ENCODE measurements at places on chromosomes 11 and 22.

DNA sequence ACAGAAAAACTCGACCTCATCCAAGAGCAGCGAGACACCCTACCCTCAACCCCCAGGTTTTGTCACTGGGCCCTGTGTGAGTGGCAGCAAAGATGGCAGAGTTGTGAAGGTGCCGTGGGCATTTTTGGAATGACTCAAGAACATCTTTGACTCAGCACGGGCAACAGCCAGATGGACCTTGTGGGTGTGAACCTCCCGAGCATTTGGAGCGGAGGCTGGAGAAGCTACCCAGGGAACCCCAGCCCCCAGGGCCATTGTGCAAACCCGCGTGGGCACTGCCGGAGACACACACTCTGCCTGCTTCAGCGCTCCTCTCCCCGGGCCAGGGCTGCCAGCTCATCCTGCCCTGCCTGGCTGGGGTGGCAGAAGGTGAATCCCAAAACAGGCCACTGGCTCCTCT is 66.1 kb downstream of the PANX1 start:
- no peak for DNase-seq

- DNase-seq = no peak
These were observed 20.3 kb upstream of the TH start for GRCh38 chr11:2191883-2192282.

GRCh38 chr11:77200351-77201268 is 72.6 kb downstream of the MYO7A start:
- DNase-seq = no peak

DNA sequence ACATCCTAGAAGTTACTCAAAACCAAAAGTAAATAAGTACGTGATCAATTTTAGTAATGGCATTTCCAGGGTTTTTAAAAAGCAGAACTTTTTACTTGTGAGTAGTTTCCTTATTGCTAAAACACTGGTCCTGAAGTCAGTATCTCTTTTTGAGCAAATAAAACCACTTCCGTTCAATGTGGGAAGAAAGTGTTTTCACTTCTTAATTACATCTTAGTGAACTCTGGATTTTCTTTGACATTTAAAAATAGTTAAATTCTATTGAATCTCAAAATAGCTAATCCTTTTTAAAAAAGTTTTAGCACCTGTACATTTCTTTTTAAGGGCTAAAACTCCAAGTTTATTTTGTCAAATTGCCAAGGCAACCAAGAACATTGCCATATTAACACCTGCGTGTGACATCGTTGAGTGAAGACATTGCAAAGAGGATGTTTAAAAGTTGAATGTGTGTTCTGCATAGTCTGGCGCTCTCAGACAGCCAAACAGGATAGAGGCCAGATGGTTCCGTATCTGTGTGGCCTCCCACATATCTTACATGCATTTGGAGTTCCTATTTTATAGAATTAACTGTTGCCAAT is 17.2 kb upstream of the OR5B21 start:
- DNase-seq = no peak

GRCh38 chr11:57069942-57070341 is 81.2 kb downstream of the OR5AK2 start:
- no peak for DNase-seq

DNA sequence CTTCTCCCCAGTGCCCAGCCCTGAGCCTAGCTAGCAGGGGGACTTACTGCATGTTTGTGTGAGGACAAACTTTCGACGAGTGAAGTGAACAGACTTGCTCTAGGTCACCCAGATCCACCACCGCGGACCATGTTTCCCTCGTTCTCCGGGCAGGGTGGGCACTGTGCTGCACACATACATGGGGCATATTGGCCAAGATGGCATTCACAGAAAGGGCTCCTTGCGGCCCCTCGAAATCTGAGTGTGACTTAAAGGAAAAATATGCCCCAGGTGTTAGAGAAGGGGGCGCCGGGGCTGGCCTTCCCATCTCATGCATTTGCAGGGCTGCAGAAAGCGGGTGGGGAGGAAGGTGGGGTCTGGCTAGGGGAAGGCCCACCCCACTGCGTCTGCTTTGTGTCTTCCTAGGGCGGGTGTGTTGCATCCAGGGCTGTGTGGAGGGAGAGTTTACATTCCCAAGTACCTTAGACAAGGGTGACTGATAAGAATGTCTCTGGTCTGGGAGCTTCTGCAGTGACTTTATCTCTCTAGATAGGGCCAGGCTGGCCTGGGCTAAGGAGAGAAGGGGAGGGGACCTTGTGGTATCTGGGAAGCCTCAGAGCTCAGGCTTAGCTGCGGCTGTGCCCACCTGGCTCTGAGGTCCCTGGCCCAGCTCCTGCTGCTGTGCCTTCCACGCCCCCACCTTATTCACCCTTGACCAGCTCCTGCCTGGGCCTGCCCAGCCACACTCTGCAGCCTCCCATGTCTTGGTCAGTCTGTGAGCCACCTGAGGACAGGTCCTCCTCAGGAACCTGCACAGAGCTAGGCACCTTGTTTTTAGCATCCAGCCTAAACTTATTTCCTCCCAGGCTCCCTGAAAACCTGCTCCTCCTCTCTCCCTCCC is 45.8 kb downstream of the LRRC32 start:
- no peak for DNase-seq

DNA sequence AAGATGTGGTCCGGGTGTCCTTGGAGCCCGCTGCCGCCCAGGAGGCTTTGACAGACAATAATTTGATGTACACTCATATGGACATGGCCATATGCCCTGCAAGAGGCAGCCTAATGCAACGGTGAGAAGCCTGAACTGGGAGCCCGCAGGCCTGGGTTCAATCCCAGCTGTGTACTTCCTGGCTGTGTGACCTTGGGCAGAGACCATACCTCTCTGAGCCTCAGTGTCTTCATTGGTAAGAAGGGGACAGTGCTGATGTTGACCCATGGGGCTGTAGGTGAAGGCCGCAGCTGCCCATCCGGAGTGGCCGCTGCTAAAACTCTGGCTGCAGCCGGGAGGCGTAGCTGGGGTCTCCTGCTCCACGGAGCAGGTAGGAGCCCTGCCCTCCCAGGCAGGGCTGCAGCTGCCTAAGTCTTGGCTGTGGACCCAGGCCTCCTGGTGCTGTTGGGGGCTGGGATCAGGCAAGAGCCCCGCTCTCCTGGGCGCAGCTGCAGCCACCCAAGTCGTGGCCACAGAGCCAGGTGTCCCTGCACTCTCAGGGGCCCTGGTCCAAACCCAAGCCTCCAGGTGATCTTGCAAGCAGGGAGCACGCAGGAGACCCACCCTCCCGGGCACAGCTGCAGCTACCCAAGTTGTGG is 8.9 kb downstream of the IL2RB start:
- no peak for DNase-seq

GRCh38 chr22:26485806-26486390 is 2.2 kb downstream of the SRRD start:
- DNase-seq = no peak

DNA sequence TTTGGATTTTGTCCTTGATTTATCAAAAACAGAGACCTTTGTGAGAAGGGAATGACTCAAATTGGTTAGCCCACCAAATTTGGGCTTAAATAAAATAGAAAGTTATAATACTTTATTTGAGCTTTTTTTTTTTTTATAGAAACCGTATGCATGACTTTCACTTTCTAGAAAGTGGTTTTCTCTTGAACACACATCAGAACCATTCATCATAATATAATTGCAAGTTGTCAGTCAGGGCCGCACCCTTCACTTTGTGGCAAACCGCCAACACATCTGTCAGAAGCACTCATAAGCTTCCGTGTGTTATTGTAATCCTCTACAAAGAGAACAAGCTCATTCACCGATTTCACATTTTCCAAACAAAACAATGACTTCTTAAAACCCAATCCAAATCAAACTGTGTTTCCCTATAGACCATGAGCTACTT is 76.1 kb downstream of the SOX6 start:
- no peak for DNase-seq

DNA sequence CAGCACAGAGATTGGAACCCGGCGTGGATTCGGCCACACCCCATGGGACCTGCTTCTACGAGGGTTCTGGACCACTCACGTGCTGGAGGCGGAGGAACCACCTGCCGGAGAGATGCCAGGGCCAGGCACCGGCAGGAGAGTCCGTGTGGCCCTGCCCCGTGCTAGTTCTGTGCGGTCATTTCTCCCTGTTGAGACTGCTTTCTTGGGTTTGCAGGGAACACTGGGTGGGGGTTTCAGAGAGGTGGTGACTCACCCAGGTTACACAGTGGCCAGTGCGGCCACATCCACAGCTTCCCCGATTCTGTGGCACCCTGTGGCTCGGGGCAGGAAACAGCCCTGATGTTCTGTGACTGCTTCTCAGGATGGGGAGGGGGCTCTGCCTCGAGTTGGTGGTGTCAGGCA is 3.6 kb upstream of the PHLDA2 start:
- DNase-seq = peak; percentile 62

GRCh38 chr11:103682318-103683184 is 353.9 kb upstream of the DDI1 start:
- DNase-seq = peak; percentile 17

GRCh38 chr11:61778920-61779650 is 13.3 kb downstream of the TMEM258 start:
- no peak for DNase-seq

DNA sequence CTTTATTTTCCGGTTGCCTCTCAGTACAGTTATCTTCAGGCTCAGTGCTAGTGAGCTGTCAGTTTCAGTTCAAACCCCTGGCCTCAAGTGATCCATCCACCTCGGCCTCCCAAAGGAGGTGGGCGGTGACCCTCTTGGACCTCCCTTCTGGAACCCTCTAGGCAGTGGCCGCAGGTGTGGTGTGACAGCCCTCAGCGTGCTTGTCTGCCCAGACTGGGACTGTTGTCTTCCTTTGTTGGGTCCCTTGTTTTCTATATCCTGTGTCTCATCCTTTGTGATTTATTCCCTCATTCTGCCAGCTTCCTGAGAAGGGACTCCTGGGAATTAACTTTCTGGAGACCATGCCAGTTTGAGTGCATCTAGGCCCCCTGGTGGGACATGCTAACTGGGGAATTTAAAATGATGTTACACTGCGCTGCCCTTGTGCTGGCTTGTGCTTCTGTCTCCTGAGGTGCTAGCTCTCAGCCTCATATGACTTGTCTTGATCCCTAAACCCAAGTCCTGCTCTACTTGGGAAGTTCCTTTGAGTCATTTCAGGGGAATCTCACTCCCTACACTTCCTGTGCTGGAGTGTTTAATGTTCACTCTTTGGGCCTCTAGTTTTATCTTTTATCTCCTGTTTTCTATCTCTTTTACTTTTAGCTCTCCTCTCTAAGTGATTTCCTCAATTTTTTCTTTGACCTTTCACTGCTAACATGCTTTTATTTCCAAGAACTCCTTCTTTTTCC is 19.4 kb downstream of the MED15 start:
- no peak for DNase-seq

GRCh38 chr11:128213461-128213860 is 373.9 kb downstream of the ETS1 start:
- DNase-seq = no peak

GRCh38 chr11:70212227-70212811 is 9.2 kb downstream of the FADD start:
- no peak for DNase-seq

GRCh38 chr11:104973616-104974015 is 5.2 kb upstream of the CASP4 start:
- no peak for DNase-seq

DNA sequence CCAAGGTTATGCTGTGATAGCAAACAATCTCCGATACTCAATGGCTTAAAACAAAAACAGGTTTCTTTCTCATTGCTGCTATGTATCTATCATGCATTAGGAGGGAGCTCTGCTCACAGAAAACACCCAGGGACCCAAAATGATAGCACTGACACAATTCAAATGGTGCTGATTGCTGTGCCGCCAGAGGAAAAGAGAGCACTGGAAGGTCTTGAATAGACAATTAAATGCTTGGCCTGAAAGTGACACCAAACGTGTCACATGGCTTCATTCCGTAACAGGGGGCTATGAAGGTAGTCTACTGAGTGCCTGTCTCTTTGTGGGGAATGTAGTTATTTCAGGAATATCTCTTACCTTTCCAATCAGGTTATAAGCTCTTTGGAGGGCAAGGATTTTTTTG is 94.2 kb downstream of the FAR1 start:
- no peak for DNase-seq

DNA sequence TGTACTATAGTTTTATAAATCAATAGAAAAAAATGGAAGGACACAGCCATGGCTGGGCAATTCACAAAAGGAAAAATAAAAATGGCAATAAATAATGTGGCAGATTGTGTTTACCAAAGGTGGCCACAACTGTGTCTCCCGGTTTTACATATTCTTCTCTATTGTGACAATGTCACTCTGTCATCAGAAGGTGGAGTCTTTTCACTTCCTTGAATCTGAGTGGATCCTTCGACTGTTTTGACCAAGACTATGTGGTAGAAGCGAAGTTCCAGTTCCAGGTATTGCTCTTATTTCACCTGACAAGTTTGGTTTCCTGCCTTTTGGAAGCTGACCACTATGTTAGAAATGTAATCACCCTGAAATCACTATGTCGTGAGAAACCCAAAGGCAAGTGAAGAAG is 31.0 kb upstream of the HSD17B12 start:
- DNase-seq = no peak

DNA sequence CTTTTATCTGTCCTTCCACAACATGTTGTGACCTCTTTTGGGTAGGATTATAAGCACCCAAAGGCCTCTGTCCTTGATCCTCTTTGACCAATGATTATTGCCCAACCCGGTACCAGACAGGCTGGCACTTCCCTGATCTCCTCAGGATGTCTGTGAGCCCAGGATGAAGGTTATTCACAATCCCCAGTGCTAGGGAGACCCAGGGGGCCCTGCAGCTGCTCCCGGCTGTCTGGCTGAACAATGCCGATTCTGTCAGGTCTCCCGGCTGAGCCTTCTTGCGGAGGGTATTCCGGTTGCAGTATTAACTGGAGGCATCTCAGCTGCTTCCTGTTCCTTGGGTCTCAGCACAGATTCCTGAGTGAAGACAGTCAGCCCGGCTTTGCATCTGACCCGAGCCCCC is 71.2 kb upstream of the CDON start:
- no peak for DNase-seq

- no peak for DNase-seq
These were observed 24.4 kb downstream of the HORMAD2 start for GRCh38 chr22:30104501-30105156.

GRCh38 chr22:24592058-24592850 is 619 bp downstream of the LRRC75B start:
- DNase-seq = no peak

DNA sequence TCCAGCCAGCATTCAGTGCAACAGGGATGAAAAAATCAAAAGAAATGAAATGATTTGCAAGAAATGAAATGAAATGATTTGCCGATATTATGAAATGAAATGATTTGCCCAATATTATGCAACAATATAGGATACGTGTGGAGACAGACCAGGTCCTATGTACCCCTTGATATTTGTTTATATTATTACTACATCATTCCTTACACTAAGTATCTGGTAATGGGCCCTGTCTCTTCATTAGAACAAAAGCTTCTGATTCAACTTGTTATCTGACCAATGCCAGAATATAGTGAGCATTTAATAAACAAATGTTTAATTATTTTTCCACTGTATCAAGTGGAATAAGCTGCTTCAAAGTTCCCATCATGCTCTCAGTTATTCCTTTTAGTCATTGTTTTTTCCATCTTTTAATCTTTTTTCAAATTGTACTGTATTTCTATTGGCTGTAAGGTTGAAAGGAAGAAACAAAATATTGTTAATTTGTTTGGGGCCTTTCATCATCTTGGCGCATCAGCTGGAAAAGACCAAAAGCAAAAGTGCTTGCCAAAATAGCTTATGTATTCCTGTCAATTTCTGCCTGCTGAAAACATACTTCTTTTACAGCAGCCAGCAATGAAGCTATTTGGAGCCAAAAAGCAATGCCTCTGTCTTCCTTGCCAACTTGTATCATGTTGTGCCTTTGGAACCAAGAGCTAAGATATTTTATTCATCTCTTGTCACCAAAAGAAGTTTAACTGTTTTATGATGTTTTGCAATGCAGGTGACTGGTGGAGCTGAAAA is 2314.9 kb downstream of the LRRC4C start:
- DNase-seq = no peak
